DMS153 (cell line): ENCODE measurements at places on chromosomes 2 and 18.

DNA sequence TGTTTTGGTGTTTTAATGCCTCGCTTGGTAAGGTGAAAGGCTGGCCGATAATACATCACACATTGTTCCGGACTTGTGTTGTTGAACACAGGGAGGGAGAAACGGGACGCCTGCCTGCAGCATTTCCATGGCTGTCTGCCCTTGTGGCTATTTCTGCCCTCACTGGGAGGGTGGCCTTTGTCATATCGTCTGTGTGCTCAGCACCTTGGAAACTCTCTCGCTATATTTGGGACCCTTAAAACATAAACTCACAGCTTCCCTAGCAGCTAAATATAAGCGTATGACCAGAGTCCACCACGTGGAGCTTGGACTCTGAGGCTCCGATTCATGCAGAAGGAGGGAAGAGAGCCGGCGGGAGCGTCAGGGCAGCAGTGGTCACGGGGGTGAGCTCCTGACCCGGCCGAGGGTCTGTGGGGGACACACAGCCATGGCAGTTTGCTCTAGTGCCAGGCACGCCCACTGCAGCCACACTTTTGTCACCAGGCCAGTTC is 111.7 kb downstream of the SH3BP4 start:
- DNase-seq, result no peak

DNA sequence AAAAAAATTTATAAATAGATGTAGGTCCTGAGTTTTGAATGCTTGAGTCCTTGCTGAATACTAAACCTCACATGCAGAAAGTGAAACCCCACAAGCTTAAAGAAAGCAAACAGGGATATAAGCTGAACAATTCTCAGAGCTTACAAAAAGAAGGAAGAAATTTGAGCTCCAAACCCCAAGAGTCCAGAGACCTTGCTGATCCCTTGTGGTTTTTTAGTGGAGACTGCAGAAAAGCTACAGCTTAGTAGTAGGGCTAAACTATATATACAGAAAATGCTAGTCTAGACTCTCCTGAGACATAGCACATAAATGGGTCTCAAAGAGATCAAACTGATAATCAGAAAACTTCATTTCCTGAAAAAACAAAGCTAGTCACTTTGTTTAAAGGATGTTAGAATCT is 1548.1 kb upstream of the ZEB2 start:
- no peak for DNase-seq

- no peak for DNase-seq
Observed at GRCh38 chr2:22360735-22361374, 1024.1 kb upstream of the KLHL29 start.

GRCh38 chr2:95303191-95303919 is 6.2 kb downstream of the KCNIP3 start:
- DNase-seq, result no peak

- DNase-seq, result peak; percentile 80
Observed at GRCh38 chr2:14288016-14288415, 344.5 kb upstream of the LRATD1 start.

GRCh38 chr2:160375037-160375436 is 118.6 kb downstream of the RBMS1 start:
- DNase-seq, result no peak

- no peak for DNase-seq
Observed at GRCh38 chr2:157182204-157182709, 75.2 kb upstream of the GALNT5 start.

- DNase-seq, result no peak
Observed at GRCh38 chr2:71578767-71579342, 125.5 kb downstream of the DYSF start.

- DNase-seq, result no peak
Observed at GRCh38 chr2:26672818-26673393, 19.6 kb upstream of the KCNK3 start.

DNA sequence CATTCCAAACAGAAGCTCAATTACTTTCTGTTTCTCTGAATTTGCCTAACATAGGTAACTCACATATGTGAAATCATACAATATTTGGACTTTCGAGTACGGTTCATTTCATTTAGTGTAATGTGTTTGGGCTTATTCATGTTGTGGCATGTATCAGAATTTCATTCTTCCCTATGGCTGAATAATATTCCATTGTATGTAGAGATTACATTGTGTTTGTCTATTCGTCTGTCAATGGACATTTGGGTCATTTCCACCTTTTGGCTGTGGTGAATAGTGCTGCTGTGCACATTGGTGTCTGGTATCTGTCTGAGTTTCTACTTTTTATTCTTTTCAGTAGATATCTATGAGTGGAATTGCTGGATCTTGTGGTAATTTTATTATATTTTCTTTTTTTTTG is 43.9 kb downstream of the LBH start:
- DNase-seq, result no peak

DNA sequence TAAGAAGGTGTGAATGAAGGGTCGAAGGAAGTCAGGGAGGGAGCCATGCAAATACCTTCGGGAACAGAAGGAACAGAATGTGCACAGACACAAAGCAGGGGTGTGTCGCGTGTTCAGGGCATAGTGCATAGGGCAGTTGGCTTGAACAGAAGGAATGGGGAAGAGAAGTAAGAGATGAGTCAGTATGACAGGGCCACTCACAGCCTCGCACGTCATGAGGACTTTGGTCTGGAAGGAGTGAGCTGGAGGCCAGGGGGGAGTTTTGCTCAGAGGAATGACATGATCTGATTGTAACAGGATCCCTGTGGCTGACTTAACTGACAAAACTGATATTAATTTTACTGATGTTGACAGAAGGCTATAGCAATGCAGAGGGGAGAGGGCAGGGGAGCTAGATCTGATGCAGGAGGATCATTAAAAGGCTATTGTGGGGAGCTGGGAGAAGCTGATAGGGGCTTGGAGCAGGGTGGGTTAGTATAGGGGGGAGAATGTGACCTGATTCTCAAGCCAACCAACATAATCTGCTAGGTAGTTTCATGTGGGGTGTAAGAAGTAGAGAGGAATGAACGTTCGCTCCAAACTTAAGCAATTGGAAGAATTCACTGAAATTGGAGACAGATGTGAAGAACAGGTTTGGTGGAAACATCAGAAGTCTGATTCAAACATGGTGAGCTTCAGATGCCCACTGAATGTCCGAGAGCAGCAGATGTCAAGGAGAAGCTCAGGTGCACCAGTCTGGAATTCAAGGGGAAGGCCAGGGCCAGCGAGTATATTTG is 60.4 kb upstream of the COPS8 start:
- DNase-seq, result no peak

GRCh38 chr2:137960223-137960622 is 4.0 kb upstream of the HNMT start:
- DNase-seq, result no peak

GRCh38 chr18:35941299-35941698 is 31.2 kb upstream of the RMP24 start:
- no peak for DNase-seq

GRCh38 chr18:31303771-31304170 is 14.2 kb upstream of the DSG1 start:
- DNase-seq, result no peak

DNA sequence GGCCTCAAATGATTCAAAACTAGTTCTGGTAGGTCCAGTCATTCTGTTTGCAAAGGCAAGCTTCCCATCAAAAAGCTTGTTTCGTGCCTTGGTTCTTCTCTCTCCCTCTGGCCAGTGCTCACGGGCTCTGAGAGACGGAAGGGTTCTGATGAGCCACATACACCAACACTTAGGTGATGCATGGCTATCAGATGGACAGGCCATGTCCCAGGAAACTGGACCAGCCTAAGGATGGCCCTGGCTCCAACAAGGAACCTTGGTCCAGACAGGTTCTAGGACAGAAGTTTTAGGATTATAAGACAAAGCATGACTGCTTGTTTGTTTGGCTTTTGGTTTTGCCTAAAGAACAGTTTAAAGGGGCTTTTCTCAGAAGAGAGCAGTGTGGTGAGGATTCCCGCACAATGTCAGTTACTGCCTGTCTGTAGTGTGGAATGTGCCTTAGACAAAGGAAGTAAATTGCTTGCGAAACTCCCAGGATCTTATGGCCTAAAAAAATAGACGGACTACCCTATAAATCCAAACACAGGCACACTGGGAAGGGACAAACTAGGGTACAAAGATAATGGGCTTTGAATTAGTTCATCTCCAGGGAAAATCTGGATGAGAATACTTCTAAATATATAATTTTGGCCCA is 10.3 kb downstream of the CYP1B1 start:
- DNase-seq, result no peak

DNA sequence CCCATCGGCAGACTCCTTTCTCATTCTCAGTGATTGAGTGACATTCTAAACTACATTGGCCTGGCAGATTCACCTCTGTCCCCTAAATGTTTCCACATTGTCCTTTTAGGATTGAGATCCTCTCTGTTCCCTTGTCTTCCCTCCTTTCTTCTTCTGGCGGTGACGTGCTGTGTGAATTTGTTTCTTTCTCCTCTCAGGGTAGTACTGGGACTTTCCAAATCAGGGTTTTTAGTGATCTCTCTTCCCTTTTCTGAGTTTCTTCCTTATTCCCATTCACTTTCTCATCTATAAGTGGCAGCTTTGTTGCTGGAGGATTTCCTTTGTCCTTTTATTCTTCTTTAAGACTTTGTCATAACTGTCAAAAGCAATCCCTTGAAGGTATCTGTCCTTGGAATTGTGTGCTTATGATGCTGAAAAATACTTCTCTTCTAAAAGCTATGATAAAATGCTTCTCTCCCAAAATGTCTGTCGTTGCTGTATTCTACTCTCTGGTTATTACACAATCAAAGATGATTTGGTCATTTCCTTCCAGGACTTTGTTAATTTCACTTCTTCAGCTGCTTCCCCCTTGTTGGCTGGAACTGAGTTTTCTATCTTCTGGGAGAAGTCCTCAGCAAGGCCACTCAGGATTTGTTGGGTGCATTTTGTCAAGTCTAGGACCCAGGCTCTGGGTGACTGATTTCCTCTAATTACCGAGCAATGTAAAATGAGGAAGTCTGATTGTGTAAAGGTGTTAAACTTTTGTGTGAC is 4.9 kb upstream of the IL1B start:
- no peak for DNase-seq

- DNase-seq, result no peak
Observed at GRCh38 chr2:30636311-30636710, 170.9 kb downstream of the CAPN13 start.

- DNase-seq, result no peak
Observed at GRCh38 chr2:101188683-101189405, 37.7 kb upstream of the TBC1D8 start.

DNA sequence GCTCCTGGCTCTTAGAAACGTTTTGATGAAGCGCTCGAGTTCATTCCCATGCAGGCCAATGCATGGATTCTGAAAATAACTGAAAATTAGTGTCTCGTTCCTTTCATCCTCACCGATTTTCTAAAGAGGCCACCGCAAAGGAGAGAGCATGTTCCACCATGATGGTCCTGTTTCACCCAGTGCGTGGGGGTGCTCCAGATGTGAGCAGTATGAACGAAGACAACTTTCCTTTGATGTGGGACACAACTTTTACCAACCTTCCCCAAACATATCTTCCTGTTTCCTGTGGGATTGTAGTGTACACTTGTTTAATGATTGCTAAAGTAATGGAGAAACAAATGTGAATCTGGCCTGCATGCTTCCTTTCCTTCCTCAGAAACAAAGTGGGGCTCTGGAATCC is 114.5 kb downstream of the PRPF40A start:
- no peak for DNase-seq

DNA sequence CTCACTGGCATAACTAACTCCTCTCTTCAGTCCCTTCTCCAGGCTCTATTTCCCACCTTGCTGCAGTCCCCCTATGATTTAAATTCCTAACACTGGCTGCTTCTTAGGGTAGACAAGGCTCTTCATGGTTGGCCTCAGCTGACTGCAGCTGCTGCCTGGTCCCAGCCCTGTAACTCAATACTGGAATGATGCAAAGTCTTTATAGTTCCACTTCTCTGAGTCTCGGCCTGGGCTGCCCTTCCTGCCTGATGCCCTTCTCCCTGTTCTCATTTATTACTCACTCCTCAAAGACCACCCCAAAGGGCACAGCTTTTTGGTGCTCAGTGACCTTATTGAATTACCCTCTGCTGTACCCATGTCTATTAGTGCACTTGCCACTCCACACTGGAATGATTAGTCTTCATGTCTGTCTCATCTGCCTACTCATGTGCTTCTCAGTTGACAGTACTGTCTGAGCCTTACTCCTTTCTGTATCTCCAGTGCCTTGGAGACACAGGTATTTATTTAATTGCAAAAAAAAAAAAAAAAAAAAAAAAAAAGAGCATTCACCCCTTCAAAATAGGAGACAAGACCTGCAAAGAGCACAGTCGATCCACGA is 199.4 kb upstream of the REV1 start:
- no peak for DNase-seq

DNA sequence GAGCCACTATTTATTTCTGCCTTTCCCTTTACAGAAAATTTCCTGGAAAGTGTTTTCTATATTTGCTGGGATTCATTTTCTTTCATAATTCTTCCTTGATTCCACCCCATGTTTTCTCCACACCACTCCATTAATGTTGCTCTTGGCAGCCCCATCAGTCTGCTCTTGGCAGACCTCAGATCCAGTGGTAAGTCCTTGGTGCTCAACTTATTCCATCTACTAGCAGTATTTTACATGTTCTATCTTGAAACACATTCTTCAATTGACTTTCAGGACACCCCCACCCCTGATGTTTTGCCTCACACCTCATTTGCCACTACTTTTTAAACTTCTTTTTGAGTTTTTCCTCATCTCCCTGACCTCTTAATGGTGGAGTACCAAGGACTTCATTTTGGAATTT is 65.0 kb downstream of the HNMT start:
- no peak for DNase-seq

DNA sequence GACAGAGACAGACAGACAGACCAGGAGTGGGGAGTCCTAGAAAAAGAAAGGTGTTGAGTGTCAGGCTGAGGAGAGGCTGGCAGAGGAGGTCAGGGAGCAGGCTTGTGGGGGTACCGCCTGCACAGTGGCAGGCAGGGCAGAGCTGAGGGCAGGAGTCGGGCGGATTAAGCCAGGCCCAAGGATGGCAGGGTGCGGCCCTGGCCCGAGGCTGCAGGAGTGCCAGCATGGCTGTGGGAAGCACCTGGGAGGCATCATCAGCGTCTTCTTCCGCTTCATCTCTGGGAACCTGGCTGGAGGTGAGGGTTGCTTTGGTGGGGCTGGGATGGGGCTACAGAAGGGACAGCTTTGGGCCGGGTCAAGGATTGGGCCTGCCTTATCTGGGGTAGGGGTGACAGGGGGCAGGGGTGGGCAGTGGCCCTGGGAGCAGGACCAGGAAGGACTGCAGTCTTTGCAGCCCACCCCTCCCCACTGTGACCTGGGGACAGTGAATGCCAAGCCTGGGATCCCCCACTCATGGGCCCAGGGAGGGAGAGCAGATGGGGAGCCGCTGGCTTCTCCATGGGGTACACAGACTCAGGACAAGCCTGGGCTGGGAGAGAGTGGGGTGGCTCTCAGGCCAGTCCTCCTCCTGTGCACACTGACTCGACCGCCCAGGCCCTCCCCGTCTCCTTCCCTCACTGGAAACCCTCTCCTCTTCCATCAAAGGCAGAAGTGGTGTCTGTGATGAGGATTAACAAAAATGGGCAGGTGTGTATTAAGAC is 20.7 kb downstream of the KCNIP3 start:
- no peak for DNase-seq

GRCh38 chr2:242030226-242030575 is 160.7 kb downstream of the RTP5 start:
- DNase-seq, result no peak

GRCh38 chr18:33212363-33212762 is 228.2 kb downstream of the CCDC178 start:
- DNase-seq, result peak; percentile 87
